Stimulated activated CD4-positive, alpha-beta T cell treated with anti-CD3 and anti-CD28 coated beads, TNF-alpha, amount 100 ng/mL, for 1 hour (primary cell): ENCODE measurements at places on chromosomes 2 and 18.

GRCh38 chr2:133641942-133642725 lies 73.9 kb upstream of the NCKAP5 start:
- DNase-seq: no peak

- DNase-seq: no peak
These were observed 1.3 kb upstream of the FEV start for GRCh38 chr2:218986148-218986761.

DNA sequence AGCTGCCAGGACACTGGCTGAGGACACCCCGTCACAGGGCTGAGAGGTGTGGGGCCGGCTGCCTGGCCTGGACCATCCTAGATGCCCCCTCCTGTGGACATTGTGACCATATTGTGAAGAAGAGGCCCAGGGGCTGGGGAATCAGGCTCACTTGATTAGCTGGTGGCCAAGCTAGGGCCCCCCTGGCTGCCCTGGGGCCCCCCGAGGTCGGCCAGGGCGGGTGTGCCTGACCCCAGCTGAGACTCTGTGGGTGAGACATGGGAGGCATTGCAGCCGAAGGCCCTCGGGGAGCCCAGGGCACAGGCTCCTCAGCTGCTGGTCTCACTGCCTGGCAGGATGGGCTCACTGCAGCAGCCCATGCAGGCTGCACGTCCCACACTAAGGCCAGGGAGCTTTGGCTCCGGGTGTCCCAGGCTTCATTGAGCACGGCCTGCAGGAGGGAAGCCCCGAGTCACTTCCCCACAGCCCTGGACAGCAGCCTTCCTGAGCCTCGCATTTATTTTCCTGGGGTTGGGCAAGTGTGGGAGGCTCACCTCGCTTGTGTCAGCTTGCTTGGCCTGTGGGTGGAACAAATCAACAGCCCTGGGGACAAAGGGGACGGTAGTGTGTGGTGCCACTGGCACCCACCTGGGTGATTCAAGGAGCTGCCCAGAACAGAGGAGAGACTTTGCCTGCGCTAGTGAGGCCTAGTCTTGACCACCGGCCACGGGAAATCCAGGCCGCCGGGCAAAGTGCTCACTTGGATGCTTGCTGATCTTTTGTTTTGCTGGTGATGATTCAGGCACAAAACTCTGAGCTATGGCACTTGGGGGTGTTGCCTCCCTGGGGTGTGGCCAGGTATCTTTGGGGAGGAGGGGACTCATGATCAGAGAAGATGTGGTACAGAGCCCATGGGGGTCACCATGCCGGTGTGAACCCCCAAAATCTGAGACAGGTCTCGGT lies 1.3 kb downstream of the GAL3ST2 start:
- DNase-seq: no peak

- DNase-seq: no peak
These were observed 420.9 kb upstream of the PKDCC start for GRCh38 chr2:41626936-41627335.

DNA sequence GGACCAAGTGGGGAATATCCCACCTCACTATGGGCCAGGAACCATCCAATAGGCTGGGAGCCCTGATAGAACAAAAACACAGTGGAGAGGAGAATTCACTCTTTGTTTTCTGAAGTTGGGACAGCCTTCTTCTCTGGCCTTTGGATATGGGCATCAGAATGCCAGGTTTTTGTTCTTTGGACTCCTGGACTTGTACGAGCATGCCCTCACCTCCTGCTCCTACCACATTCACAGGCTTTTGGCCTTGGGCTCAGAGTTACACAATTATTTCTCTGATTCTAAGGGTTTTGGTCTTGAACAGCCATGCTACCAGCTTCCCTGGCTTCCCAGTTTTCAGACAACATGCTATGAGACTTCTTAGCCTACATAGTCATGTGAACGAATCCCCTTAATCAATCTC lies 732.9 kb upstream of the VRK2 start:
- DNase-seq: no peak

- no peak for DNase-seq
These were observed 165.4 kb upstream of the ZFP36L2 start for GRCh38 chr2:43391878-43392215.

- no peak for DNase-seq
These were observed 218.8 kb upstream of the ID2 start for GRCh38 chr2:8462899-8463648.

DNA sequence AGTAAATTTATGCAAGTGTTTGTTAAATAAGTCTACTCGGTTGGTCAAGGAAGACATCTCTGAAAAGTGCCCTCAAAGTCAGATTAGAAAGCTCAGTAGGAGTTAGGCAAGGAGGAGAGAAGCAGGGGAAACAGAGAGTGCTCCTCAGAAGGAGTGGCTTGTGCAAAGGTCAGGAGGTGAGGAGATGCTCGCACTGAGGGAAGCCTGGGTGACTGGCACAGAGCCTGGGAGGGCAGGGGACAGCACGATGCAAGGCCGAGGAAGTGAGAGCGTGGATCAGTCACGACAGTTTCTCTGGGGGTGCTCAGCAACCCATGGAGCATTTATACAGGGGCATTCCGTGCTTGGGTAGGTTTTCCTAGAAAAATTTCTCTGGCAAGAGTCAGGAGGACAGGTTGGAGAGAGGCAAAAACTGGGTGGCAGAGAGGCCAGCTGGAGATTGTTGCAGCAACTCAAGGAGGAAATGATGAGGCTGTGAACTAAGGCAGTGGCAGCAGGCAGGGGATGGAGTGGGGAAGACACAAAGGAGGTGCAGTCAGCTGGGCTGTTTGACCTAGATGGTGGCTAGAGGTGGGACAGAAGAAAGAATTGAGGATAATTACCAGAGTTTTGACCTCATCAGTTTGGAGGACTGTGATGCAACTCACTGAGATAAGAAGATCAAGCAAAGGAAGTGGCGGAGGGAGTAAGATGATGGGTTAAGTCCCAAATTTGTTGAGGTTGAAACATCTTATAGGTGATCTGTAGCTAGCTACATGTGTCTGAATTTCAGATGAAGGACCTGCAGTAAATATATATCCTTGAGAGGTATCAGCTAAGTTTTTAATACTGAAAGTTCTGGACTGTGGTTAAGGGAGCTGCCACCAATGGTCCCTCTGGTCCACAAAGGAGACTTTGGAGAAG lies 52.4 kb downstream of the BCL2 start:
- DNase-seq: no peak
